Osteocyte (in vitro differentiated cells): ENCODE measurements at places on chromosomes 1 and 21.

DNA sequence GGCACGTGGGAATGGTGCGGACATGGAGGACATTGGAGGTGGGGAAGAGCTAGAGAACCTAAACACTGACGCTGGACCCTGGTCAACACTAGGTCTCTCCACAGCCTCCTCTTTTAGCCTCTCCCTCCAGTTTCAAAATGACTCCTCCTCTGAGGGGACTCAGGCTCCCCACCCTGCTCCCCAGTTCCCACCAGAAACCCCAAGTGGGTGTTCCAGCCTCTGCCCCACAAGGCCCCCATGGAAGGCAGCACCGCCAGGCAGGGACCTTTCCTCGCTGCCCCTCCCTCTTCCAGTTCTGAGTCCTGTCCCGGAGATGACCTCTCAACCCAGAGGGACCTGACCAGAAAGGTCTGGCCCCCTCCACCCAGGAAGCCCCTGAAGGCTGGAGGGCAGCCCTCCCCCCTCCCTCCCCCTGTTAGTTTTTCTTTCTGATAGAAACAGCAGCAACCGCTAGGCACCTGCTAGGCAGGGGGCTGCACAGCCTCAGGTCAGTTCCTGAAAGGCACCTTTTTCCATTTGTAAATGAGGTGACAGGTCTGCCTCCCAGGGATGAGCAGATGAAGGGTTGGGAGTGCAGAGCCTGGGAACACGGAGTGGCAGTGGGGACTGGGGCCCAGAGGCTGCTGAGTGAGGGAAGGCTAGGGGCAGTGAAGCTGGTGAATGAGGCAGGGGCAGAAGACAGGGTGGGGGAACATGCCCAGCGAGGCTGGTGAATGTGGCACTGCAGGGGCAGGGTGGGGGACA is 9.3 kb upstream of the ITGB2 start:
- no peak for DNase-seq

DNA sequence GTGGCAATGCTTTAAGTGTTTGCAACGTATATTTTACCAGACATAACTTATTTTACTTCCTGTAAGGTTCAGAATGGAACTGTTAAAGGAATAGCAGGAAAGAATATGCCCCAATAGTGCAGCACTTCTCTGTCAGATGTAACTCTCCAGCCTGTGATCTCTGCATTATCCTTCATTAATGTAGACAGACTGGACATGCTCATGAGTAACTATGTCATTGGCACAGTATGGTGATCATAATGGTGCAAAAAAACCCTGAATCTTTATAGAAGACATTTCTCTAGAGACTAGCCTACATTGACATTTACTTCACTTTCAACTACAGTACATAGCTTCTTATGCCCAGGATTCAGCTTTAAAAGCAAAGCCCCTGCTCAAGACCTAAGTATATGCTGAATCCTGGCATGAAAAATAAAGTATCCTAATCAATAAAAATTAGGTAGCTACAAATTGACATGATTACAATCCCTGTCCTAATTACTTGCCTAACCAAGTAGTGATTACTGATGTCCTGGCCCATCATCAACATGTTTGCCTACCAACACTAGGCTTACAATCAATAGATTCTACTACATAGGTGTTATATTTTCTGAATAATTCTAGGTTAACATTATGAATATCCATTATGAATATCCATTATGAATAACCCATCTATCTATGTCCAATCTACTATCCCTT is 13.9 kb downstream of the COX20 start:
- DNase-seq: no peak

GRCh38 chr1:100950781-100951180 is 54.9 kb downstream of the SLC30A7 start:
- DNase-seq: no peak

GRCh38 chr1:58785442-58786058 is 1.7 kb upstream of the JUN start:
- no peak for DNase-seq

DNA sequence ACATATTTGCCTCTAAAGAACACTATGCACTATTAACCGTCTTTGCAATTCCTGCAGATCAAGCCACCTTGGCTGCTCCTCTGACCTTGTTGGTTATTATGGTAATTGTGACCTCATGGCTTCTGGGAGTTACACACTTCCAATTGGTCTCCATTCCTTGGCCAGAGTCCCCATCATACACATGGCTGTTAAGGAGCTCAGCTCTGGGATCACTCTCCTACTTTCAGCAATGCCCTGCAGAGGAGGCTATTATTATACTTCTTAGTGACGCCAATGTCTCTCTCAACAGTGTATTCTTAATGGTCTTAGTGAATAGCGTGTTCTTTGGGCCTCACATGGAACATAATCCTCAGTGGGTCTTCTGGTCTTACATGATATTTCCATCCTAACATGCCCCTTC is 10.0 kb upstream of the JAK1 start:
- no peak for DNase-seq

- no peak for DNase-seq
These were observed 142.1 kb downstream of the NEGR1 start for GRCh38 chr1:72140222-72140621.

DNA sequence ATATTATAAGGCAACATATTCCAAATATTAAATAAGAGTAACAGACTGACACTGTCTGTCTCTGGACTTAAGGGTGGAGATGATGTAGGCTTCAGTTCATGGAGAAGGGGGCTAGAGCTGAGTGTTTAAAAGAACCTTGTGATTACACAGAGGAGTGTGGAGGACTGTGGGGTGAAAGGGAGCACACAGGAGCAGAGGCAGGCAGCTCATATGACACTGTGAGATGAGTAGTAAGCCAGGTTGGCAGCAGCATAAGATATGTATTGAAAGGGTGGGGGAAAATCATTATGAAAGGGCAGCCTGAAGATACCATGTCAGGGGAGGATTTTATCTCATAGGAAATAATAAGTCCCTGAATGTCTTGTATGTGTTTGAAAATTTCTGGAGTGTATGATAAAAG is 104.5 kb downstream of the AK5 start:
- no peak for DNase-seq

DNA sequence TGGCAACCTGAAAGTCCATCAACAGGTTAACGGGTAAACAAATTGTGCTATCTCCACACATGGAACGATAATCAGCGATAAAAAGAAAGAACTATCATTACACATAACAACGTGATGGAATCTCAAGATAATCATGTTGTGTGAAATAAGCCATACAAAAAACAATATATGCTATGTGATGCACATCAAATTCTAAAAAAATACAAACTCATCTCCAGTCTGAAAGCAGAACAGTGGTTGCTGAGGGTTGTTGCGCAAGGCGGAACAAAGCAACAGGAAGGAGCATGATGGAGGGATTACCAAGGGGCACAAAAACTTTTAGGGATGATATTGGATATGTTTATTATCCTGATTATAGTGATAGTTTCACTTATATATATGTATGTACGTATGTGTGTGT is 324.8 kb downstream of the VAV3 start:
- no peak for DNase-seq

- no peak for DNase-seq
These were observed 14.0 kb downstream of the DNALI1 start for GRCh38 chr1:37570528-37571334.

GRCh38 chr1:14915356-14916054 is 238.0 kb upstream of the TMEM51 start:
- no peak for DNase-seq

DNA sequence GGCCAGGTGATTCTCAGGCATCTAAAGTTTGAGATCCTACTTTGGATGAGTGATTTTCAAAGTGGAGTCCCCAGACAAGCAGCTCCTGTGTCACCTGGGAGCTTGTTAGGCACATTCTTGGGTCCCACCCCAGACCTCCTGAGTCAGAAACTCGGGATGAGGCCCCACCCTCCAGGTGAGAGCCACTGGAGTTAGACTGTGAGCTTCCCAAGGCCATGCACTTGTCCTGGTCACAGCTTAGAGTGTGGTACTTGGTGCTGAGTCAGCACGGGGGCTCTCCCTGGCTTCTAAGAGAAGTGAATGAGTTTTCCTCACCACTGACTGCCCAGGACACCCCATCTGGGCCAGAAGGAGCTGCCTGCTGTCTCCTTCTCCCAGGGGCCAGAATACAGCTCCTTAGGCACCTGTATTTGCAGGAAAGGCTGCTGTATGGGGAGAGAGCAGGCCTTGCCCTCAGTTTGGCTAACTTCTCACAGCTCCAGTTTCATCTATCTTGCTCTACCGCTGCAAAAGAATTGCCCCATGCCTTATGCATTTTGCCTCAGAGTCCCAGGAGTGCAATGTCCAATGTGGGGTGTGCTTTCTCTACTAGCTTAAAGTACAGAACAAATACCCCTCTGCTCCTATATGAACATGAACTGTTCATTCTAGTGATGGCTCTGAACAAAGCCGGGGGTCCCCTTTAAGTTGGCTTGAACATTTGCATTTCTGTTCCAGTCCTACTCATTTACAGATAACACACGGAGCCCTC is 98.1 kb downstream of the PSMG1 start:
- no peak for DNase-seq

DNA sequence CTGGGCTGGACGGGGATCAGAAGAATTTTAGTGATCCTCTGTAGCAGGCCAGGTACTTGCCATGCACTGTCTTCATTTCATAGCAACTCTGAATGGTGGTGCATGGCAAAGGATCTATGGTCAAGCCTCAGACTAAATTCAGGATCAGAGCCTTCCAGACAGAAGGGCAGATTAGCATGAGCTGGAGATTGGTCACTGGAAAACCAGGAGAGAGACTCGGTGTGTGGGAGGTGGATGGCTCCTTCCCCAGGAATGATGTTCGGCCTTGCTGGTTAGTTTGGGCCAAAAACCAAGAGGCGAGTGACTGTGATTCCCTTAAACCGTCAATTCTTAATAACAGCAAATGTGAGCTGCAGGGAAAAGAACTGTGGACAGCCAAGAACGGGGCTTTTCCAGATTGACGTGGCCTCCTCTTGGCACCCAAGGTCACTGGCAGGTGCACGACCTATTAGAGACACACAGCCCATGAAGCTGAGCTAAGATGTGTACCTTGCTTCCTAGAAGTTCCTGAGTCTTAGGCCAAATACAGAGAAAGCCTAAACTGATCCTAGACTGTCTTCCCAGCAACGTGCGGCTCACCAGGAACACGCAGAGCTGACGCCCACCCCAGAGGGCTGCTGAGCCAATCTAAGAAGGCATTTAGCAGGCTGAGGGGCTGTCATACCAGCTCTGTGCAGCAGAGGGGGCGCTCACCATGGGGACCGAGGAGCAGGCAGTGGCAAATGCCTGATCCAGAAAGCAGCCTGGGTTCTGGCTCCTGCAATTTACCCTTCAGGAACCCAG is 18.5 kb downstream of the ALDH4A1 start:
- DNase-seq: peak; percentile 92

GRCh38 chr1:119012383-119012782 is 24.2 kb upstream of the TBX15 start:
- DNase-seq: no peak

DNA sequence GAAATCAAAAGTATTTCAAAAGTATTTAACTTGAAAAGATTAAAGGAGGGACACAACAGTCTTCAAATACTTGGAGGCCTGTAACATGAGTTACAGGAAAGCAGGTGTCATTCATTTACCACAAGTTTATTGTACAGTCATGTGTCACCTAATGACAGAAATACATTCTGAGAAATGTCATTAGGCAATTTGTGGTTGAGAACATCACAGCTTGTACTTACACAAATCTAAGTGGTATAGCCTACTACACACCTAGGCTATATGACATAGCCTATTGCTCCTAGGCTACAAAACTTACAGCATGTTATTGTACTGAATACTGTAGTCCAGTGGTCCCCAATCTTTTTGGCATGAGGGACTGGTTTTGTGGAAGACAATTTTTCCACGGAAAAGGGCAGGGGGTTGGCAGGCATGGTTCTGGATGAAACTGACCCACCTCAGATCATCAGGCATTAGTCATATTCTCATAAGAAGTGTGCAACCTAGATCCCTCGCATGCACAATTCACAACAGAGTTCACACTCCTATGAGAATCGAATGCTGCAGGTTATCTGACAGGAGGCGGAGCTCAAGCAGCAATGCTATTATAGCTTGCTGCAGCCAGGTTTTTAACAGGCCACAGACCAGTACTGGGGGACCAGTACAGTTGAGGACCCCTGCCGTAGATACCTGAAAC is 25.0 kb upstream of the PHTF1 start:
- DNase-seq: no peak

GRCh38 chr1:182995894-182996293 is 27.3 kb upstream of the LAMC1 start:
- no peak for DNase-seq

DNA sequence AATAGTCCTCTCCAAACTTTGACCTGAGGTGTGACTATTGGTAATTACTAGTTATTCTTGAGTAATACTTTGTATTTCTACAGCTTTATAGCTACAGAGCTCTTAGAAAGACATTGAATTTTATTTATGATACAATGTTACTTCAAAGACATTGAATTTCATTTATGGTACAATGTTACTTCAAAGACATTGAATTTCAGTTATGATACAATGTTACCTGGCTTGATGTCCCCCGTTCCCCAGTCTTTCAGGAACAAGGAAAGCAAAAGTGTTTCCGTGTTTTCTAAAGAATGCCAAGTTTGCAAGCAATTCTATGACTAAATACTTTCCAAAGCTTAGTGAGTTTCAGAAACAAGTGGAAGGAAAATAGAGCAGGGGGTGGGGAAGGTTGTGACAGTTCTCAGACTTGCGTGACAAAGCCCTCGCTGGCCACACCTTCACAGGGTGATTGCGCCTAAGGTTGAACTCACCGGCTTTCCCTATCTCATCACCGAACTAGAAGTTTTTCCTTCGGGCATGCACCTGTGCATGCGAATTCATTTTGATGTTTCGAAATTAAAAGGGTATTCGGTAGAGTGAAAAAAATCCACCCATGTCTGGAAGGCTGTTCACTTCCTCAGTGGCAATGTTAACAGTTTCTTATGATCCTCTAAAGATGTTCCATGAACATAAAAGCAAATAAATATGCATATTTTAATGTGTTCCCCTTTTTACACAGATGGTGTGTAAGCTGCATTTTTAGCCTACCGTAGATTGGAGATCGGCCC is 909 bp upstream of the PAXBP1 start:
- no peak for DNase-seq

DNA sequence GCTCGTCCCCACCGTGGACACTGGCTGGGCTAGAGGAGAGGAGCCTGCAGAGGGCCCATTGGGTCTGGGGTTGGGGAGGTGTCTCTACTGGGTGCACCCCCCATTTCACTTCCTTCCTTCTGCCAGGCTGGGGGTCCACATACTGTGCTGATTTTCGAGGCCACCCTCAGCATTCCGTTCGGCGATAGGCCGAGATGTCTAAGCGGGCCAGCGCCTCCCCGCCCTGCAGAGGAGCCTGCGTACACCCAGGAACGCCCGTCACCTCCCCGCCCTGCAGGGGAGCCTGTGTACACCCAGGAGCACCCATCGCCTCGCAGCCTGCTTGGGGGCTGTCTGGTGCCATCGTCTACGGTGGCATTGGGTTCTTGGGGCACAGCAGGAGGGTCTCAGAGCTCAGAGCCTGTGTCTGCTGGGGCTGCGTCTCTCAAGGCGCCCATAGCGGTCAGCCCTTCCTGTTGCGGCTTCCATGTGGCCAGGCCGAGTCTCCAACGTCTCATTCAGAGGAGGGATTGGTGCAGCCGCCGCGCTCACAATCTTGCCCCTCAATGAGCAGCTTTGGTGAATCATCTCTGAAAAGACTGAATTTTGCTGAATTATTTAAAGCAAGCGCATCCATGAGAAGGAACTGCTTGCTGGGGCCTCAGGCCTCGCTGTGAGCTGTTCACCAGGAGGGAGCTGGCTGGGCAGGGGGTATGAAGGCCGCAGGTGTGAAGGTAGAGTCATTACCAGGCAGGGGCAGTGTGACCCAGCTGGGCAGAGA is 30.7 kb upstream of the AGPAT3 start:
- no peak for DNase-seq
